CD14-positive monocyte (primary cell): ENCODE measurements at places on chromosomes 5 and 9.

DNA sequence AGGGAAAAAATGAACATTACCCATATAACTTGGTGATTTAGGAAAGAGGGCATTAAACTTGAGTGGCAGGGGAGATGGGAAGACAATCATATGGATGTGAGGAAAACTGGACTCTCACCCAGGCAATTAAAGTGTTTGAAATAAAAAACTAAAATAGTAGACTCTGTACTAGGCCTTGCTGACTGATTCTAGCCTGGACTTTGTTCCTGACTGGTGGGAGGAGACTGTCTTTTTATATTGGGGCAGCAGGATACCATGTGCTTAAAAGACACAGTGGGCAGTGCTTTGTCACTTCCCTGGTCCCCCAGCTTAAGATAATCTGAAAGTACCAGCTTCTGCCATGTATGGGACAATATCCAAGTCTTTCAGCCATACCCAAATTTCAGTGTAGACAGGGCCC, 107.0 kb downstream of the ACTL7B start:
- DNase-seq, result no peak

DNA sequence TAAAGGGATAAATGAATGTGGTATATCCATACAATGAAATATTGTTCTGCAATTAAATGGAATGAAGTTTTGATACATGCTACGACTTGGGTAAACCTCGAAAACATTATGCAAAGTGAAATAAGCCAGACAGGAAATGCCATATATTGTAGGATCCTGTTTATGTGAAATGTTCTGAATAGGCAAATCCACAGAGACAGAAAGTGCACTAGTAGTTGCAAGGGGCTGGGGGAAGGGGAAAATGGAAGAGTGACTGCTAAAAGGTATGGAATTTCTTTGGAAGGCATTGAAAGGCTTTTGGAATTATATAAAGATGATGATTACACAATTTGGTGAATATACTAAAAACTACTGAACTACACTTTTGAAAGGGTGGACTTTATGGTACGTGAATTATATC, 97.0 kb downstream of the FOXD1 start:
- no peak for DNase-seq

DNA sequence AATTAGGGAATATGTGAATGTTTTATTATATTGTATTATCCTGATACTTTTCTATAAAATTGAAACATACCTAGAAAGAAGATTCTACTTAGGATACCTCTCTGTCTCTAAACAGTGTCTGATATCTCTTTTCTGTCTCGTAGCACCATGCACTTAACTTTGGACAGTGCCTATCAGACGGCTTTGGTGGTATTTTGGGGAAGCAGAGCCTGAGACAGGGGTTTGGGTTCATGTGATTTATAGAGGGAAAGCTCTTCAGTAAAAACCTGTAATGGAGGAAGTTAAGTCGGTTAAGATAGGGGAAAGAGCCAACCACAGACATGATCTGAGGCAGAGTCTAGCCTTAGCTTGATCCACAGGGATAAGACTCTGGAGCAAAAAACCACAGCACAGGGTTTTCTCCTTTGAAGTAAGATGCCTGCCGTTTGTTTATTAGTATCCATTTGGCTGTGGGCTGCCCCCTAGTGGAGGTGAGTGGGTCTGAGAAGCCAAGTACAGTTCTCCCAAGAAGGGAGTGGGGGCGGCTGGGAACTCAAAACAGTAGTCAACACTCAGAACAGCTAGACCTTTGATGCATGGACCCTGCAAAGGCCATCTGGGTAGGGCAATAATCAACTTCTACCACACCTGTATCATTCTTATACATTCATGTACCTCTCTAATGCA, 141.2 kb upstream of the ASTN2 start:
- no peak for DNase-seq

- DNase-seq, result no peak
Measured at GRCh38 chr5:180078348-180078747, 6.8 kb upstream of the RNF130 start.

GRCh38 chr9:121322037-121322736, 47.9 kb downstream of the STOM start:
- DNase-seq, result no peak

GRCh38 chr5:170743876-170744212, 39.7 kb upstream of the GABRP start:
- DNase-seq, result no peak

- DNase-seq, result no peak
Measured at GRCh38 chr5:31639481-31640411, 815 bp downstream of the PDZD2 start.

- DNase-seq, result no peak
Measured at GRCh38 chr5:126858441-126858840, 81.5 kb downstream of the LMNB1 start.

GRCh38 chr5:15103130-15103529, 231.6 kb upstream of the ANKH start:
- DNase-seq, result no peak

DNA sequence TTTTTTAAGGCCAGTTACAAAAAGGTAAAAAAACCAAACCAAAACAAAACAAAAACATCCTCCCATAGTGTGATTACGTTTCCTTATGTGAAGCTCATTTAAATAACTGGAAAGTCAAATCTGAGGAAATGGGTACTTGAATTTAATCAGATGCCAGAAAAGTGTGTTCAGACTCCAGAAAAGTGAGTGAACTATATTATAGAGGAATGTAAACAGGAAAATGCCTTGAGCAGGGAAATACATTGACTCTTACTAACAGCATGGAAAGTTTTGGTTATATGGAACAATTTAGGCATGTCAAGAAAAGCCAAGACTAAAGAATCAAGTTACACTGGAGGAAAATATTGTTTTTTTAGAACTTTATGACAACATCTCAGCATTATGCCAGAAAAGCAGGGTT, 37.8 kb upstream of the RNF20 start:
- DNase-seq, result no peak

DNA sequence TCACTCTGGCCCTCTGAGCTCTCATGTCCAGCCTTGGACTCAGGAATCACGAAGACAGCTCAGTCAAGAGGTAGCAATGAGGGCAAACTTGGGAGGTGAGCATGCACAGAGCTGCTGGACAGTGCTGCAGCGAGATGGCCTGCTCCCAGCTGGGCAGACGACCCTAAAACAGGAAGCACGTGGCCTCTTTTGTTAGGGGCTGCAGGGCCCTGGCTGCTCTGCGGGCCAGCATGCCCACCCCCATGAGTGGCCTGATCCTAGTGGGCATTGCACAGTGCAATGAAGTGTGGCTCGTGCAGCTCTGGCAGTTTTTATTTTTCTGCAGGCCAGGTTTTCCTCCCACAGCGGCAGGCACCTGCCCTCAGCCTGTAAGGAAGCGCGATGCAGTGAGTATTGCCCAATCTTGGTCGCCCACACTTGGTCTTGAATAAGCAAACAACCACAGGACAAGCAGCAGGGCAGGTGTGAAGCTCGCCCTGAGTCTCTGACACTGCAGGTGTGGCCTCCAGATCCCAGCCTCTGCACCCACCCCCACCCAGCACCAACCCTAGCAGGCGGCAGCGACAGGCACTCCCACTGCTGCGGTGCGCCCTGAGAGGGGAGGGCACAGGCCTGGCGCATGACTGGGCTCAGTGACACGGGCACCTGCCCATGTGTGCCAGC, 60.8 kb downstream of the SEMA4D start:
- DNase-seq, result peak; percentile 38

DNA sequence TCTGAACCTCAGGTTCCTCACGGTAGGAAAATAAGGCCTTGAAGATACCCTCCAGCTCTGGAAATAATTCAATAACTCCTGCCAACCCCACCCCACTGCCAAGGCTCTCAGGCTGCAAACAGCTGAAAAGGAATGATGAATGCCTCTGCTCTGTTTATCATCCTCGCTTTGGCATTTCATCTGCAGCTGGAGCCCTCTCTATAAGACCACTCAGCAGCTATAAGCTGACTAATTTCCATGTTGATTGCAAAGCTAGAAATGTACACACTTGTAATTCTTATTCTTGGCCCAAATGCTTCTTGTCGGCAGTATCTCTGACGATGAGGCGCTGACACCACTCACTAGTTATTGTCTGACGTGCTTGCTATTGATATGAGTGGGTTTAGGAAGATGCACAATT, 408.4 kb upstream of the NMUR2 start:
- no peak for DNase-seq

GRCh38 chr9:93677048-93677571, 100.7 kb downstream of the PHF2 start:
- DNase-seq, result no peak

GRCh38 chr5:124341066-124341858, 405.2 kb downstream of the ZNF608 start:
- DNase-seq, result no peak

GRCh38 chr9:6938873-6939272, 181.1 kb downstream of the KDM4C start:
- DNase-seq, result no peak

DNA sequence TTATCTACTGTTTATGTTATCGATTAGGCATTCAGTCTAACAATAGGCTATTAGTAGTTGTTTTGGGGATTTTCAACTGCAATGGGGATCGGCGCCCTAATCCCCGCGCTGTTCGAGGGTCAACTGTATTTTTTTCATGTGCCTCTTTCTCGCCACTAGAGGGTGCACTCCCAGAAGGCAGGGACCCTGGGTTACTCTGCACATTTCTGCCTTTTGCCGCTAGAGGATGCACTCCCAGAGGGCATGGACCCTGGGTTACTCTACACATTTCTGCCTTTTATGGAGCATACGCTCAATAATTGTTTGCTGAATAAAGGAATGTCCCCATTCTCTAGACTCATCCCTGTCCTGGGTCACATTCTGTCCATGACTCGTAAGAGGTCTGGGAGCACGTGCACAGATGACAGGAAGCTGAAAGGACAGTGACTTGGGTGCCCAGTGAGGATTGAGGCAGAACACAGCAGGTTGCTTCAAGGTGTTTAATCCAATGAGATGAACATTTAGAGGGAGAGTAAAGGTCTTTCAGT, 27.9 kb upstream of the RECK start:
- DNase-seq, result peak; percentile 72

GRCh38 chr9:106684940-106685695, 177.8 kb upstream of the ZNF462 start:
- DNase-seq, result no peak

DNA sequence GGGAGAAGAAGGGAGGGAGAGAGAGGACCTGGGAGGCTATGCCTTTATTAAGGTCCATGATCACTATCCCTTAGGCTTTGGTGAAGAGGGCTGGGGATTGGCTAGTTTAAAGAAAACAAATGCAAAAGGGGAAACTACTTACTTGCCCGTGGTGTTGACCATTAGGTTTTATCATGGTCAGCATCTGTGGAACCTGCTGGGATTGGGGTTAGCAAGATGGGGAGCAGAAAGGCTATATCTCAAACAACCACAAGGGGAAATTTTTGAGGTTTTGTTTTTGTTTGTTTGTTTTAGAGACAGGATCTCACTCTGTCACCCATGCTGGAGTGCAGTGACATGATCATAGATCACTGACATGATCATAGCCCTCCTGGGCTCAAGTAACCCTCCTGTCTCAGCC, 9.0 kb upstream of the RAD23B start:
- no peak for DNase-seq

DNA sequence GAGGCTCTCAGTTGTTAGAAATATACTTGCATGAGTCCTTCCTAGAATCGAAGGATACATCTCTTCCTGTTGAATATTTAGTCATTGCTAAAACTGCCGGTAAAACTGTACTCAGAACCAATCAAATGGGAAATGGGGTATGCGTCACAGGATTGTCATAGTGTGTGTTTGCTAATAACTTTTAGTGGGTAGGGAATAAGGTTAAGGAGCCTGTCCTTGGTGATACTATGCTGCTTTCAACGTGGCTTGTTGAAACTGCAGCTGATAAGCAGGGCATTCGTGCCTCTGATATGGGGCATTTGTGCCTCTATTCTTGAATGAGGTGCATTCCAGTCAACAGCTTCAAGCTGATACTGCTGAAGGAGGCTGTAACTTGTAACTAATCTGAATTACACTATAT, 26.6 kb downstream of the HABP4 start:
- no peak for DNase-seq

GRCh38 chr5:131084436-131084835, 80.6 kb downstream of the HINT1 start:
- peak; percentile 26 for DNase-seq

GRCh38 chr5:87413343-87413645, 564 bp upstream of the CCNH start:
- DNase-seq, result peak; percentile 5

DNA sequence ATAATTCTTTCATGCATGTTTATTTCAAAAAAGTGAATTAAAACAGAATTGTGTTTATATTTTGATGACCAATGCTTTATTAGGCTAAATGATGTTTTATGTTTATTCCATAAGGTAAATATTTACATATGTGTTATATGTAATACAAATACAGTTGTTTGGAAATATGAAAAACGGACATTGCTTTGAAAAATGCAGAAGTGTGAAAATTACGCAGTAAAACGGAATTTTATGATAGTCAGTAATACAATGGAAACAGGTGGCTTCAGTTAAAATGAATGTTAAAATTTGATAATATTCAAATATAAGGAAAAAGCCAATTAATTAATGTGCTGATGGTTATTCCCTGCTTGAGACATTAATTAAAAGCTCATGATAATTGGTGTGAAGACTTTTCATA, 1633.8 kb downstream of the MAT2B start:
- peak; percentile 15 for DNase-seq

GRCh38 chr9:13382595-13382994, 103.1 kb upstream of the MPDZ start:
- DNase-seq, result no peak

GRCh38 chr9:30280229-30280900, 2104.1 kb upstream of the ACO1 start:
- peak; percentile 44 for DNase-seq

DNA sequence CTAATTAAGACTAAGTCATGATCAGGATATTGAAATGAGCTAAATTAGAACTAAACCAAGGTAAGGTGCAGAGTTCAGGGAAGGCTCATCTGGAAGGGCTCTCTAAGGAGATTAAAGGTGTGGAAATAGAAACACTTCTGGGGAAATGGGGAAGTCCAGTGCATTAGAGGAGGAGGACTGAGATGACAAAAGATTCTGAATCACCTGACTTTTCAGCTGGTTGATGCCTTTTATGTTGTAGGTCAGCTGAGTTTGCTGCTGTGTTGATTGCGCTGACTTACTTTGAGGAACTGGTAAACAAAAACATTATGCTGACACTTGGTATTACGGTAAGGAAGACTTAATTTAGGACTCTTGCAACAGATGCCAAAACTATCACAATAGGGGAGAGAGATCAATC, 23.8 kb downstream of the IFNA5 start:
- no peak for DNase-seq

- peak; percentile 70 for DNase-seq
Measured at GRCh38 chr9:72477930-72478518, 43.4 kb upstream of the TMC1 start.
